ENCODE measurements at places on chromosomes 1 and 21.

DNA sequence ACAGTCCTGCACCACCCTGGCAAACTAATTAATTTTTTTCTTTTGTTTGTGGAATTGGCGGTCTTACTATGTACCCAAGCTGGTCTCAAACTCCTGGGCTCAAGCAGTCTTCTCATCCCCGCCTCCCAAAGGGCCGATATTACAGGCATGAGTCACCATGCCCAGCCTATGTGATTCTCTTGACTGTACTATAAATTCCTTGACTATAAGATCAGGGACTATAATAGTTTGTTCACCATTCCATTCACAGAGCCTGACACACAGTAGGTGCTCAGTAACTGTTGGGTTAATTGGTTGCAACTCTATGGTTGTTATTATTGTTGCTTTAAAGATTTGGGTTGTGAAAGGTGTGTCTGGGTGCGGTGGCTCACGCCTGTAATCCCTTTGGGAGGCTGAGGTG, 17.2 kb downstream of the DAP3 start:
- no peak for DNase-seq

DNA sequence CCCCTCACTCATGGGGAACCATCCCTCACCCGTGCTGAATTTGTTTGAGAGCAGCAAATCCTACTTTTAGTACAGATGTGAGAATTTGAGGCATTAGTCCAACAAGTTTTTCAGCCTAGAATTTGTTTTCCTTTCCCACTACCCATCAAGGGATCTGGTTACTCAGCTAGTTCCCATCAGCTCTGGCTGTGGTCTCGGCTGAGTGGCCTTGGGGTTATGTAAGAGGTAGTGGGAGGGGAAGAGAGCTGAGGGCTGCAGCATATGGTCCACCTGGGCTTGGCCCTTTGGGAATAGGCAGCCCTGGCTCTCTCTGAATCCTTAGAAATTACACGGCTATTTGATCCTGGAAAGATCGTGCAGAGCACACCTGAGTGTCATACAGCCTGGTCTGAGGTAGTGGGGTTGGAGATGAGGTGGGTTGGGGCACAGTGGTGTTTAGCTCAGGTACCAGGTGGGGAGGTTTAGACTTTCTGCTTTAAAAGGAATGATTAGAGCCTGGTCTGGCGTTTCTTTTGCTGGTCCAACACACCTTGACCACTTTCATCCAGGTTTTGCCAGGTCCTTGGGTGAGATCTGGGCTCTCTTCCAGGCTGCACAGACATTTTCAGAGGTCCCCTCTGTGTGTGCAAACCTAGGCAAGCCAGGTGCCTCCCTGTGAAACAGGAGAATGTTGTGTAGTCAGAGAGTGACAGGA, 4.2 kb downstream of the GSTM4 start:
- DNase-seq, result peak; percentile 63

DNA sequence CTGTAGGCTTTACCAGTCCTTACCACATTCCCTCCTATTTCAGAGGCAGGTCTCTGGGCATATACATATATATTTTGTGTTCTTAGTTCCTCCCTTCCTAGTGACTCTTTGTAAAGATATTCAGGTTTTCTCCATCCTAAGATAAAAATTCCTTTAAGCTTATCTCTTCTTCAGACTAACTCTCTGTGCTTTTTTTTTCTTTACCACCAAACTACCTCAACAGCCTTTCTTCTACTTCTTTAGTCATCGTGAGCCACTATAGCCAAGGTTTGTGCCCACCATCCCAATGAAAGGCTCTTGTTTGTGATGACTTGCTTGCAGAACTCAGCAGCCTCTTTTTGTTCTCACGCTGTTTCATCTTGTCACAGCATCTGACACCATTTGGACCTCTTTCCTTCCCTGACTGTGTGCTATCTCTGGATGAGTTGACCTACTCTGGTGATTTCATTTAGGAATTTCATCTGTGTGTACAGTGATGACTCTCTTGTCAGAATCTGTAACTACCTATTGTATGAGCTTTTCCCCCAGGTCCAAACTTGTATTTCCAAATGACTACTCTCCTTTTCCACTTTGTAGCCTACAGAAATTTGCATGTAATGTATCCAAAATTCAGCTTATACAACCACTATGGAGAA, 59.0 kb upstream of the MACF1 start:
- no peak for DNase-seq

DNA sequence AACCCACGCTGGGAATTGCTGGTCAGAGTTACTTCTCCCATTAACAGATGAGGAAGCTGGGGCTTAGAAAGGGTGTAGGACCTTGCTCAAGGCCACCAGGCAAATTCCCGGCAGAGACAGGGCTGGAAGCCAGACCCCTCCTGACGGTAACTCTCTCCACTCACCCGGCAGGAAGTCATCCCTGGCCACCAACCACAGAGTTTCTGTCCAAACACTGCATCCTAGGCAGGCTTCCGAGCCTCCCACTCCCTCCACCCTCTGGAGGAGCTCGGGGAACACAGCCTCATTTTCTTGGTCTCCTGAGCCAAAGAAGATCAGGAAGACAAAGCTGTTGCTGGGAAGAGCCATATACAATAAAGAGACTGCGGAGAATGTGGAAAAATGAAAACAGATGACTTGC, 25.0 kb upstream of the ZNF436 start:
- DNase-seq, result no peak

DNA sequence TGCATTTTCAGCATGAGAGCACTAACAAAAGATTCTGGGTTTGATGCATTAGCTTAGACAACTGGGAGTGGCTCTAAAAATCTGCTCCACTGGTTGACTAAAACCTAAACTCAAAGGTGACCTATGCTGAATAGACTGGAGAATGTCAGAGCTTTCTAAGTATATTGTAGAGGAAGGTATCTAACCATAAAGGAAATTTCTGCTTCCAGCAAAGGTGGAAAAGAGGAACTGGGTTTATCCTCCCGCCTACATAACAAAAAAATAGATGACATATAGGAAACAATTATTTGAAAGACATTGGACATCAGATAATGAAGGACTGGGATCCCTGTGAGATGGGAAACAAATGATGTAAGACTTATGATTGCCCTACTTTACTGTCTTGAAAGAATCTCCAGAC, 35.8 kb upstream of the CR2 start:
- DNase-seq, result no peak

GRCh38 chr1:22491995-22492715, 40.5 kb downstream of the ZBTB40 start:
- DNase-seq, result no peak

GRCh38 chr1:216314379-216315095, 108.7 kb downstream of the USH2A start:
- DNase-seq, result no peak

DNA sequence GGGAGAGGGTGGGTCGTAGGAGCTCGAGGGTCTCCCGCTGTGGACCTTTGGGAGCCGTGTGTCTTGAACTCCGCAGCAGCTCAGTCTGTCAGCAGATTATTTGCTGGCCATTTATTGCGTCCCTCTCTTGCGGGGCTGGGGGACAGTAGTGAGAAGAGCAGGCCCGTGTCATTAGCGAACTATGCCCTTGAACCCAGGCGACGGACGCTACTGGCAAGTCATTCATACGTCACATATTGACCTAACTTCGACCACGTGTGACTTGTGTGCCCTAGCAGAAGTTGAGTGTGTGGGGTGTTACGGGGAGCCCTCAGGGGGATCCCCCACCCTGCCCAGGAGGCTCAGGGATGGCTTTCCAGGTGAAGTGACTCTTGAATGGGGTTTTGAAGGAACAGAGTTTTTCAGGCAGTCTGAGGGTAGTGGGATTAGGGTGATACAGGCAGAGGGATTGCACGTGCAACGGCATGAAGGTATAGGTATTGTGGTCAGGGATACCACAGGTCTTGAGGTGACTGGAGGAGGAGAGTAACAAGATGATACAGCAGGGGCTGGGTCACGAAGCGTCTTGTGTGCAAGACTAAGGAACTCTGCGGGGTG, 13.0 kb downstream of the RCC1 start:
- DNase-seq, result peak; percentile 60

DNA sequence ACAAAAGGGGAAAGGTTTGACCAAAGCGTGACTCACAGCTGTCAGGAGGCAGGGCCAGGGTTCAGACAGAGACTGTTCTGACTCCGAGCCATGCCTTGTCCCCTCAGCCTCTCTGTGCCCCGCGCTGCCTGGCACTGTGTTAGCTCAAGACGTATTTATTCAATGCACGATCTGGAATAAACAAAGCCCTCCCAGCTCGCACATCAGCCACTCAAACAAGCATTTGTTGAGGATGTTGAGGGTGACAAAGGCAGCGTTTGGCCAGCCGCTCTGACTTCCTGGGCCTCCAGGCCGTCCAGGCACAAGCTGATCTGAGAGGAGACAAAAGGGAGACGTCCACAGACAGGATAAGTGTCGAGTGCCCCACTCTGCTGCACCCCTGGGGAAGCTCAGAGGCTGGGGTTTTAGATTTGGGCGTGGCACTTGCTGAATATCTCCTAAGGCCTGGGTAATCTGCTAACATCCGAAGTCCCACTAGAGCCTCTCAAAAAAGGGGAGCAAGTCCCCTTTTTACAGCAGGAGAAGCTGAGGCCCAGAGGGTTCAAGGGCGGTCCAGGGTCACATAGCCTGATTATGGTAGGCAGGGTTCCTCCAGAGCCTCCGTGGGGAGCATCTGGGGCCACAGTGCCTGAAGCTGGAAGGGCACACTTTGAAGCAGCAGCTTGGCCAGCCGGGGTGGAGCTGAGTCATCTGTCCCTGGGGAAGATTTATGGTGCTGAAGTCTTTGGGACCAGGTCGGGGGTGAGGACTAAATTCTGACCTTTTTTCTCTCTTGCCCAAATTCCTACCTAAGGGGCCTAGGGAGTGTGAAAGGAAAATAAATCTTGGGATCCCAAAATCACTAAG, 95.9 kb downstream of the SPSB1 start:
- DNase-seq, result no peak

- no peak for DNase-seq
Observed at GRCh38 chr21:46187261-46187660, 3.0 kb upstream of the SPATC1L start.

DNA sequence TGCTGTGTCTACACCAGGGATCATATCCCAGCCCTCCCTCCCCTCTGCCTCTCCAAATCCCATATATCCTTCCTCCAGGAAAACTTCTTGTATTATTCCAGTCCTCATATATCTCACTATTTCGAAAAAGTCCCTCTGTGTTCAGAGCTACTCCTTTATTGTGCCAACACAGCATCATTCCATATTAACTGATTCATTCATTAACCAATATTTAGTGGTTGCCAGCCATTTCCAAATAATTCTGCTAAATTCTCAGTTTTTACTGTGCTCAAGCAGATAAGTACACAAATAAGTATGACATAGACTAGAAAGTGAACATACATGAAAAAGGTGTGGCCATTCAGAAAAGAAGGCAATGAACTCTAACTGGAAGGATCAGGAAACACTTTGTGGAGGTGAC, 241.6 kb upstream of the DUSP10 start:
- DNase-seq, result no peak

GRCh38 chr1:29695803-29696202, 459.5 kb downstream of the PTPRU start:
- no peak for DNase-seq

DNA sequence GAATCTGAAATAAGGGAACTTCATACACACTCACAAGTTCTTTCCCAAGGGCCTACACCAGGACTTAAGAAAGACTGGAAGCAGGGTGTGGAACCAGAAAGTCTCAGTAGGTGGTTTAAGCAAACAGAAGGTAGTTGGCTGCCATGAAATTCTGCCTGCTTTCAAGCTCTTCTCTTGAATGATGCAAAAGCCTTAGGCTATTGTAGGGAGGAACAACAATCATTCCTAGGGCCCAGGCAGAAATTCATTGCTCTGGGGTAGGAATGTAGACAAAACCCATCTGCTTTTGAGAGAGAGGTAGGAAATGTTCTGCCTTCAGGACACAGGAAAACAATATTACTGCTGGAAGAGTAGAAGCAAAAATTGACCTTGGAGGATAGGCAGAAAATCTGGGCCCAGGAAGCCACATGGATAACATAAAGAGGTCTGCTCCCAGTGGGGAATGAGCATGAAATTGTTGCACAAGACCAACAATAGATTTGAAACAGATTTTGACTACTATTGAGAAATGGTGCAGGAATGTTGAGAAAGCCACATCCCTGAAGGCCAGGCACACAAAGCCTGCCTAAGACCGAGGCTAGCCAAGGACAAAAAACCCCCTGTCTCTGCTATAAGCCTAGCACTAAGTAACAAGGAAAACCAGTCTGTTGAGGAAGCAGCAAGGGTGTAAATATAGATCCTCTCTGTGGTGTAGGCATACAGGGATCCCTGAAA, 22.7 kb upstream of the SFT2D2 start:
- no peak for DNase-seq

DNA sequence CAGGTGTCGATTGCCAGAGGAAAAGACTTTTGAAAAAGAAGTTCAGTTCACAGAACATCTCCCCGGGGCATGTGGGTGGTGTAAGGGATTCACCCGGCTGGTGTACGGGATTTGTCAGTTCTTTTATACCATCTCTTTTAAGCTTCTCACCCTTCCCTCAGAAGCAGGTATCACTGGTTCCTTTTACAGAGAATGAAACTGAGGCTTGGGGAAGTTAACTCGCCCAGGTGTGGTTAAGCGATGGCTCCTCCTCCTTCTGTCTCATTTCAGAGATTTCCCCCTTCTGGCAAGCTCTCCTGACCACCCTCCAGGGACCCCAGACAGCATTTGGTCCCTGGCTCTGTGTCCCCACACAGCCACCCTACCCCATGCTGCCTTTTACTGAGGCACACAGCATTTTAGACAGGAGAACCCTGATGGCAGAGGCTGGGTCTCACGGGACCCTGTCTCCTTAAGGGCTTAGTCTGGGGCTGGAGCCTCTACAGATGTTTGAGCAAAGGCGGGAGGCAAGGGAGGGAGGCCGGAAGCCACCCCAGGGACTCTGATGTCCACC, 2.8 kb upstream of the ECE1 start:
- no peak for DNase-seq

- DNase-seq, result no peak
Observed at GRCh38 chr1:208238710-208239472, 5.3 kb downstream of the PLXNA2 start.

- no peak for DNase-seq
Observed at GRCh38 chr1:47669081-47669585, 231.3 kb downstream of the FOXD2 start.

- no peak for DNase-seq
Observed at GRCh38 chr1:187794561-187794960, 965.8 kb downstream of the PLA2G4A start.

- DNase-seq, result no peak
Observed at GRCh38 chr1:59350521-59350920, 53.6 kb downstream of the FGGY start.

DNA sequence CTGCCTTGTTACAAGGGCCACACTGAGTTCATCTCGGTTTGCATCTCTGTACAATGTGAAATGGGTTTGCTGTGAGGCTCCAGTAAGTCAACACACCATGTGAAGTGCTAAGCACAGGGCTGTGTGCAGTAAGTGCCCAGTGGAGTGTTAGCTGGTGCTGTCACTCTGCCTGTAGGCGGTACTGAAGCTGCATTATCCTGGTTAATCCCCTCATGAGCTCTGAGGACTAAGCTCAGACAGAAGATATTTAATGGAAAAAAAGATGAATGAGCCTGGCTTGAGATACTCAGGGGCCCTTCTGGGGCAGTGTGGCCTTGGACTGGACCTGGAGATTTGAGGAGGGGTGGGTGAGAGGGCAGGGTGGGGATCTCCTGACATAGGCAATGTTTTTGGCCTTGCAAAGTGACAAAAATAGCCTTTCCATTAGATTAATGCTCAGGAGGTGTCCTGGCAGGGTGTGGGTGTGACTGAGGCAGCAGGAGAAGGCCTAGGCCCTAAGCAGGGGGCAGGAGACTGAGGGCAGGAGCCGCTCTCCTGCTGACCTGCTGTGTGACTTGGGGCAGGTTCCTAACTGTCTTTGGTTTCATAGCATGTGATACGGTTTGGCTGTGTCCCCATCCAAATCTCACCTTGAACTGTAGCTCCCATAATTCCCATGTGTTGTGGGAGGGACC, 570.5 kb downstream of the PTPRU start:
- no peak for DNase-seq
